Frontal cortex (tissue), 4 donors: ENCODE measurements at places on chromosomes 5 and 9.

GRCh38 chr9:93094658-93095204, 1.3 kb upstream of the CARD19 start:
- no peak for DNase-seq

DNA sequence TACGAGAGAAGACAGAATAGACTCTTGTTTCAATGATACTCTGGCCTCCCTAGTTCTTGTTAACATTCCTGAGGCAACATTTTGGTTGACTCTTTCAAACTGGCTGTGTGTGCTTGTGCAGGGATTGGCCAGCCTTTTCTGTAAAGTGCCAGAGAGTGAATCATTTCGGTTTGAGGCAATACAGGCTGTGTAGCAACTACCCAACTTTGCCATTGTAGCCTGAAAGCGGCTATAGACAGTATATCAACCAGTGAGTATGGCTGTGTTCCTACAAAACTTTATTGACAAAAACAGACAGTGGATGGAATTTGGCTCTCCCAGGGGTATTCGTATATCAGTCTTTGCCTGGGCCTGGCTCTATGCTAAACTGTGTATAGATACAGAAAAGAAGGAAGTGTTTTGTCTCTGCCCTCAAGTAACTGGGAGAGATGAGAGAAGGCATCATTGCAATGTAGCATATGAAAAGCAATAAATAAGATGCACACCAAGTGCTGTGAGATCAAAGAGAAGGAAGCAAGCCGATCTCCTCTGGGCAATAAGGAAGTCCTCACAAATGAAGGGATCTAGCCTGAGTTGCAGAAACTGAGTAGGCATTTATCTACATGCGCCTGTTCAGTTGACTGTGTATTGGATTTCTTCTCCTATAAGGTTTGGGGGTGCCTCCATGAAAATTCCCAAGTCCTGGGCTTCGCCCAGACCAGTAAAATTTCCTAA, 568.0 kb upstream of the KLF4 start:
- no peak for DNase-seq

DNA sequence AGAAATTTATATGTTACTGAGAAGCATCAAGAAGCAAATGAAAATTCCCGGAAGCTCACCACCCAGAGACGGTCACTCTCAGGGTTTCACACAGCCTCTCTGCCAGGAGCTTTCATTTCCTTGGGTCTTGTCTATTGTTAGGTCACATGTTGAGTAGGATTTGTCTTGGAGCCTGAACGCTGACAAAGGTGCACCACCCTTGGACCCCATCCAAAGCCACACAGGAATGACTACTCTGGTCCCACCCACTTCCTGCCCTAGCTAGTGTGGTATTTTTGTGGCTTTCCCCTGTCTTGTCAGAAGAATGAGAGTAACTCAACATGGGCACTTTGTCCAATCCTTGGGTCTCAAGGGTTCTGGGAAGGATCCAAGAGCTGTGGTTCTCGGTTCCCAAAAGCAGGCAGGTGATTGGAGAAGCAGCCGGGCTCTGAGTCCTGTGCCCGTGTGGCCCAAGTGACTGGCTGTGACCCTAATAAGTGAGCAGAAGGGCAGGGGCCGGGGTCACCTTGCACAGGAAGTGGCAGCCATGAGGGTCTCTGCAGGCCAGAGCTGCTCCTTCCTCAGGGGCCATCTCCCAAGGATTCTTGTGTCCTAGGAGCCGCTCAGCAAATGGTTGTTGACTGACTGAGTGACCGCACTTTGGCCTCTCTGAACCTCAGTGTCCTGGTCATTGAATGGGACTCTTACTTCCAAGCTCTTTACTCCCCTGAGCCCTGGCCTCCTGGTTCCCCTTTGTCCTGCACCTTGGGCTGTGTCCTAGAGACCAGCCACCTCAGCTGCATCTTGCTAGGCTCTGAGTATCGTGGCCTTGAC, 6.9 kb downstream of the FGD3 start:
- no peak for DNase-seq

DNA sequence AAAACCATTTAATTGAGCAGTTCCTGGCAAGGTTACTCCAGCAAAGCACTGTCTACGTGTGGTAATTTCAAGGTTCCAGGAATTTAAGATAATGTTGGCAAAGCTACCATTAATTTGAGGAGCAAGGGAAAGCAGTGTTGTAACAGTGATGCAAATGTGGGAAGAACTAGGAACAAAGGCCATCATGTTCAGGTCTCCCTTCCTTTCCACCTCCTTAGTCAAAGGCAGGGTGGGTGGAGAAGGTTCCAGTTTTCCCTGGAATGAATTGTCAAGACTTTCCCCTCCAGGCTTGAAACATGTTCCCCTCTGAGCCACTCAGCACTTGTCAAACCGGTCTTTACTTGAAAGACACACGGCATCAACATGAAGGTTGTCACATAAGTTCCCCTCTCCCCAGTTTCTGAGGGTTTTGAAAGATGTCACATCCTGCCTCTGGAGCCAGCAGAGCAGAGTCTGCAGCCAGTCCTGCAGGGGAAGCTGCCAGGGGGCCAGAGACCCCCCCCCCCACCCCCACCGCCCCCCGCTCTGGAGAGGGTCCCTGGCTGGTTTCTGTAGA, 226.0 kb downstream of the GAS1 start:
- DNase-seq: no peak

- DNase-seq: no peak
These were observed 44.2 kb downstream of the CETN3 start for GRCh38 chr5:90365328-90365727.

- peak; percentile 12 for DNase-seq
These were observed 180.9 kb downstream of the ZNF462 start for GRCh38 chr9:107043886-107044285.

DNA sequence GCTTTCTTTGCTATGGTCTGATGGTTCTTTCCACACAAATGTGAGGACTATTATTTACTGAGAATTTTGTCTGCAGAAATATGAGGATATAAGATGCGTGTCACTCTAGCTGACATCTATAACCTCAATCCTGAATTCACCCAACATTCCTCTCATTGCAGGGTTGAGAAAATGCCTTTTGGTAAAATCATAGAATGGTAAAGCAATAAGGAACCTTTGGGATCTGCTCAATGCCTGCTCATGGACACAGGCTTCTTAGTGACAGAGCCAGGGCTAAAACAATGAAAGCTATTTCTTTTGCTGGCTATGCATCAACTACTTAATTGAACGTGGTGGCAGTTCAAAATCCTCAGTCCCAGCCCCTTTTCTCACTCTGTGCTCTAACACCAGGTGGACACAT, 199.6 kb downstream of the GAS1 start:
- no peak for DNase-seq

GRCh38 chr5:179405054-179405416, 59.8 kb upstream of the ADAMTS2 start:
- DNase-seq: no peak

DNA sequence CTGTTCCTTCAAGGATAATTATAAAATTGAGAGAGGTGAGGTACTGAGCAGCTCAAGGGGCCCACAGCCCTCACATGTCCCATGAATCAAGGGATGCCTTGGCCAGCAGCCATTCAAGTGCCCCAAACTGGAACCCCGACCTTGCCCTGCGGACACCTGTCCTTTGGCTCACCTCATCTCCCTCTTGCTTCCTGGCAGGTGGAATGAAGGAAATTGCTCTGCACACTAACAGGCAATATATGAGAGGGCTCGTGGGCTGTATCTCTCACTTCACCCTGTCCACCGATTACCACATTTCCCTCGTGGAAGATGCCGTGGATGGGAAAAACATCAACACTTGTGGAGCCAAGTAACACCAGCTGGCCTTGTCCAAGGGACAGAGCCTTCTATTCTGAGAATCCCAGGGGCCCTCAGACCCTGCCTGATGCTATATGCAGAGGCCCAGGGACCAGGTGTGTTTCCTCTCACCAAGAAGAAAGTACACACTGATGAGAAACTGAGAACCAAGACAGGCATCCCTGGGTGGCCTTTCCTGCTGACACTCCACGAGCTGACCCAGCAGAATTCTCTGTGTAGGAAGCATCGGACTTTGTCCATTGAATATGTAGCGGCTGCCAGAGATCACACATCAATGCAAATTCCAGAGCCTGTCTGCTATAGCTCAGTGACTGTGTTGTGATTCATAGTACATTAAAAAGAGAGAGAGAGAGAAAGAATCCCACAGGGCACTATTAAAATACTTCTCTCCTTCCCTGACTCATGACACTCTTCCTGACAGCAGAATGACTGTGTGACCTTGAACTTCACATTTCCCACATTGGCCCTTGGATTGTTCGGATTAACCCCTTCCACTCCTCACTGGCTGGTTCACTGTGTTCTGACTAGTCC, 92.6 kb downstream of the LIFR start:
- no peak for DNase-seq

DNA sequence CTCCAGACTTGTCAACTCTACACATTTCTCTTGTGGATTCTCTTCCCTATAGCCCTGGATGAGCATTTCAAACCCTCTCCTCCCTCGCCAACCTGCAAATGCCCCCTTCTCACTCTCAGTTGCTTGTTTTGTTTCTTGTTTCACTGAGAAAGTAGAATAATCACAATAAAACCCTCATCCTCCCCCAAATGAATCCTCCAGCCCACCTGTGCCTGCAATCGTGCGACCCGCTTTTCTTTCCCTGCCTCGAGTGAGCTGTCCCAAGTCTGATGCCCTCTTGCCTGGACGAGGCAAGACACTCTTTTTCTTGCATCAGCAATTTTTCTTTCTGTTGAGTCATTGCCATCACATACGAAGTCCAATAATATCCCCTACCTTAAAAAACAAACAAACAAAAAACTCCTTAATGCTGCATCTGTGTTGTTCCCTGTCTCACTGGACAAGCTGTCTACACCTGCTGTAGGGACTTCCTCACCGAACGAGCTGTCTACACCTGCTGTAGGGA, 3.7 kb upstream of the CACNA1B start:
- no peak for DNase-seq

DNA sequence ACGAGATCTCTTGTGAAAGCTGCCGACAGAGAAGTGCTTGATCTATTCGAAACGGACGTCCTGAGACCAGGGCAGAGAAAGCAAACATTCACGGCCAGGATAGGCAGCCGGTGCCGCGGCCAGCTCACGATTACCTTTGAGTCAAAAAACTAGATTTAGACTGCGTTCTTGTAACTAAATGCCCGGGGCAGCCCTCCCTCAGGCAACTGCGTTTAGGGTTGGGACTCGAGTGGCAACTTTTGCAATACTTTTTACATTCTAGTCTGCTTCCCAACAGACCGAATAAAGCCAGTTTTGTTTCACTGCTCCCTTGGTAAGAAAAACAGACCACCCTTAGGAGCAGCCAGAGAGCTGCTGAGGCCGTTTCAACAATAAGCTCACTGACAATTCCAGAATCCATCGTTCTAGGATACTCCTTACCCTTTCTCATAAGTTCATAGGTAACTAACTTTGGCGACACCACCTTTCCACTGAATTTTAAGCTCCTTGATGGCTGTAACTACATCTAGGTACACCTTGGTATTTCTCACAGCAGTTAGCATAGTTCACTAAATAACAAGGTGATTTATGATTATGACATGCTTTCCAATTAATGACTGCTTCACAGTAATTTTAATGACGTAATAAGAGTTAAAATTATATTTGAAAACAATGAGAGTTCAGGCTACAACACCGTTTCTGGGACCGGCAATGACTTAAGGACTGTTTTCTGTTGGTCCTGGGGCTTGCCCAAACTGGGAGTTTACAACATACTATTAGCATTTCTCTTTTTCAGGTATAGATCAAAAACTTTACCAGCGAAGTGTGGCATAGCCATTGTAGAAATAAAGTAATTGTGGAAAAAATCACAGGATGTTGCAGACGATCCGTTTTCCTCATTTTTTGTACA, 899 bp upstream of the RAPGEF6 start:
- DNase-seq: no peak

- no peak for DNase-seq
These were observed 67.8 kb downstream of the EFNA5 start for GRCh38 chr5:107602896-107603295.

DNA sequence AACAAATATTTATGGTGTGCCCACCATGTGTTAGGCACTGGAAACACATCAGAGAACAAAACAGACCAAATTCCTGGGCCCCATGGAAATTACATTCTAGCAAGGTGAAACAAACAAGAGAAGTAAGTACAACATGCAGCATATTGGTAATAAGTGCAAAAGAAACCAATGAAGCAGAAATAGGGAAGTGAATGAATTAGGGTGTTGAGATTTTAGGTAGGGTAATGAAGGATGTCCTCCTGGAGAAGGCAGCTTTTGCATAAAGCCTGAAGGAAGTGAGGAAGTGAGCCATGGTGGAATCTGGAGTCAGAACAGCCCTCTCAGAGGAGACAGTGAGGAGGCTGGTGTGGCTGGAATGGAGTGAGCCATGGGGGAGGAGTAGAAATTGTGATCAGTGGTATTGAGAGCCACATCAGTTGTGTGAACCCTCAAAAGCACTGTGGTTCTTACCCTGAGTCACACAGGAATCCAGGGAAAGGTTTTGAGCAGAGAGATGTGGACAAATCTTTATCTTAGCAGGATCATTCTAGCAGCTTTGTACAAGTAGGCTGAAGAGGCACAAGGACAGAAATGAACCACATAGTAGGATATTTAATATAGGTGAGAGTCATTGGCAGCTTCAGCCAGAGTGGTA, 52.7 kb upstream of the ARL15 start:
- no peak for DNase-seq

DNA sequence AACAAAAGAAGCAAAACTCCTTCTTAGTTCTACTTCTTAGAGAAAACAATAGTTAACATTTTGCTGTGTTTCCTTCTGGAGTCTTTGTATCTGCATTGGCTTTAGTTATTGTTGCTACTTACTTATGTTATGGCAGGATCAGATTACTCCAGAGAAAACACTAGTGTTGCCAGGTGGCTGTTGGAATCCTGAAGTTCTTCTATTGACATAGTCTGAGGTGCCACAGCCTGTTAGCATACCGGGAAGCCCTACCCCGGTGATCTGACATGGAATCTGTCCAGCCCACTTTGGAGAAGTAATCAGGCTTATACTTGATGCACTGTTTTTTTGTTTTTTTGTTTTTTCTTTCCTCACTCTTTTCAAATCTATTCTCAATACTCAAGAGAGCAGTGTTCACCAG, 68.5 kb upstream of the CEP78 start:
- no peak for DNase-seq

GRCh38 chr5:78547183-78547582, 101.4 kb downstream of the LHFPL2 start:
- no peak for DNase-seq

DNA sequence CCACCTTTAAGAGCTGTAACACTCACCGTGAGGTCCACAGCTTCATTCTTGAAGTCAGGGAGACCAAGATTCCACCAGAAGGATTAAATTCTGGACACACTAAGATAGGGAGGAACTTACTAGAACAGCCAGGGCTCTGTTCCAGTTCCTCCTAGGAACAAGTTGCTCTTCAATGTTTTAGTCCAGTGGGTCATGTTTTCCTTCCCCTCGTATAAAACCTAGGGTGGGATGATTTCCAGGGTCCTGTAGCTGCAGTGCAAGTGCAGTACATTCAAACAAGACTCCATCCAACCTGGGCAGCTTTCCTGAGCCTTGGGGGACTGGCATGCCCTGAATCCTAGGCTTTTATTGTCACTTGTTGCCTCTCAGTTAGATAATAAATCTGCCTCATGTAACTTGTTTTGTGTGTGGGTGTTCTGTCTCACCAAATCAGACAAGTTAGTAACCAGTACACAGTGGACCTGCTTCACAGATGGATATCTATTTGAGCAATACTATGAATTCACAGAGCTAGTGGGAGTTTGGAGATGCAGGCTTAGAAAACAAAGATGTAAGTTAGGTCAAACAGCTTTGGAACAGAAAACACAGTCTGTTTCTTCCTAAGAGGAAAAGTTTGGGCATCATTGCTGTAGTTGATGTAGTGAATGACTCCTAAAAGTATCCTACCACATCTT, 405.6 kb downstream of the GABRG2 start:
- DNase-seq: no peak

- DNase-seq: no peak
These were observed 1.0 kb downstream of the SIT1 start for GRCh38 chr9:35649431-35650340.

GRCh38 chr5:73032635-73033034, 76.8 kb downstream of the FCHO2 start:
- no peak for DNase-seq
